Adipocyte (in vitro differentiated cells): ENCODE measurements at places on chromosomes 3 and 15.

- DNase-seq = peak; percentile 27
Measured at GRCh38 chr3:186067360-186068242, 41.3 kb downstream of the ETV5 start.

- no peak for DNase-seq
Measured at GRCh38 chr3:13714251-13714916, 165.5 kb downstream of the FBLN2 start.

GRCh38 chr3:193564012-193564411 lies 9.3 kb upstream of the ATP13A4 start:
- no peak for DNase-seq

DNA sequence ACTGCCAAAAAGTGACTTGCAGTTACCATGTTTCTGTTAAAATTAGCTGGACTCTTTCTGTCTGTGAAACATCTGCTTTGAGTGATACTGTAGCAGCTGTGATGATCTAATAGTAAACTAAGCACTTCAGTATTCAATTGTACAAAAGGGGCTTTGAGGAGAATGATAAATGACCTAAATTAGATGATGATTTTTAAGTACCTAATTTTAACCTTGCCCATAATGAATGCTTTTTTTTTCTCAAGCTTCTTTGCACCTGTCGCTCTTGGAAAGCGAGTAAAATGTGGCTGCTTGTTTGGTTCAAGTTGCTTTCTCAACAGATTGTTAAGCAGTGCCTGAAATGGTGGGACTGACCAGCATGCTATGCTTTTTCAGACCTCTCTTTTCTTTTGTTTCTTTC lies 752.3 kb downstream of the EPHA3 start:
- no peak for DNase-seq

DNA sequence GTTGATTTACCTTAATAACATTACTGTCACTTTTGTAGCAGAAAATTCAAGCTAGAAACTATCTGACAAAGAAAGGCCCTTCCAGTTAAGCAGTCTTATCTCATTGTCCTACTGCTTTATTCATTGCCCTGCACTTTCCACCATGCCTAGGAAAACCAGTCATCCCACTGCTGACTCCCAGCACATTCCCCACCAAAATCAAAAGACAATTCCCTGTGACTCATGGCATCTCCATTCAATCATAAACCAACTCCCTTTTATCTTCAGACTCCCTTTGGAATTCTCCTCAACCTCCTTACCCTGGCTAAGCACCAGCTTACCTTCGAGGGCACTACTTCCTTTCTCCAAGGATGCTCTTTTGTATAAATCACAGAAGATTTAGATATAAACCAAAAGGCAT lies 184.3 kb downstream of the PLCH1 start:
- DNase-seq = no peak

DNA sequence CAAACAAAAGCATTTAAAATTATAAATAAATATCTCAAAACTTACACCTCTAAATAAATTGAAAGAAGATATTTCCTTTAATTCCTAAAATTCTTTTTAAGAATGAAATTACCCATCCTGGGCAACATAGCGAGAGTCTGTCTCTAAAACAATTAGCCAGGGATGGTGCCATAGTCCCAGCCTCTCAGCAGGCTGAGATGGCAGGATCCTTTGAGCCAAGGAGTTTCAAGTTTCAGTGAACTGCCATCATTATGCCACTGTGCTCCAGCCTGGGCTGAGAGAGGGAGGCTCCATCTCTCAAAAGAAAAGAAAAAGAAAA lies 25.4 kb downstream of the AADAC start:
- no peak for DNase-seq

DNA sequence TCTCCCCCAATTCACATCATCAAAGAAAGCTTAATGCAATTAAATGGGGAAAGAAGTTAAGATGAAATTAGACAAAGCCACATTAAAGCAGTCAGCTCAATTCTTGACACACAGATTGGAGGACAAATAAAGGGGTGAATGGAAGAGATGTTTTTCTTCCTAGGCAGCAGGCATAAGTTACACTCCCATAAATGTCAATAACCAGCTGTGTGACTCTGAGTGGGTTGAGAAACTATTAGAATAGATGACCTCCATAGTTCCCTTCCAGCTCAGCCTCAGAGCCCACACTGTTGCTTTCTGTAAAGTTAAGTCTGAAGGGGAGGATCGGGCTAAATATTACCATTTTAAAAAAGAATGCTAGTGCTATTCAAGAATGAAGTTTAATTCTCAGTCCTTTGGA lies 71.0 kb downstream of the THBS1 start:
- no peak for DNase-seq

- peak; percentile 93 for DNase-seq
Measured at GRCh38 chr15:72339777-72340177, 19.8 kb upstream of the CELF6 start.

GRCh38 chr3:109339714-109340648 lies 2.6 kb upstream of the DPPA4 start:
- no peak for DNase-seq

DNA sequence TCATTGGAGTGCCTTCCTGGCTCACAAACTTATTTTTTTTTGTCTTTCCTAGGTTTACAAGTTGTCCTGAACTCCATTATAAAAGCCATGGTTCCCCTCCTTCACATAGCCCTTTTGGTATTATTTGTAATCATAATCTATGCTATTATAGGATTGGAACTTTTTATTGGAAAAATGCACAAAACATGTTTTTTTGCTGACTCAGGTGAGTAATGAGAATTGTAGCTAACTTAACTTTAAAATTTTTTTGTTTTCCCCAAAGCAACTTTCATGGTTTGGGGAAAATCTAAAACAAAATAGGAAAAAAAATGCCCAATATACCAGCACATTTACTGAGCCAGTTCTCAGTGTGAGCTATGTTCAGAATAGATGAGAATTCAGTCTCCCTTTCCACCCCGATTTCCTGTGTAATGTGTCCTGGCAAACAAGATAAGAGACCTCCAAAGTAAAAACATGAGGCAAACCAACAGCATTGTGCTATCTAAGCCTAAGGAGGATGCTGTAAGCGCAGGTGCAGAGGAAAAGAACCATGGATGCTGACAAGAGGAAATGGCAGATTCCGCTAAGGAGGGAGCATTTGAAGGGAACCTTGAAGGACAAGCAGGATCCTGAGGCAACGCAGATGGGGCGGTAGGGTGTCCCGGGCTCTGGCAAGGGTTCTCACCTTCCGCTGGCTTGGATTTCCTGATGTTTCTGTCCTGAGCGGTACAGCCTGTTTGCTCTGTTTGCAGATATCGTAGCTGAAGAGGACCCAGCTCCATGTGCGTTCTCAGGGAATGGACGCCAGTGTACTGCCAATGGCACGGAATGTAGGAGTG lies 171.4 kb downstream of the CACNA1D start:
- no peak for DNase-seq

DNA sequence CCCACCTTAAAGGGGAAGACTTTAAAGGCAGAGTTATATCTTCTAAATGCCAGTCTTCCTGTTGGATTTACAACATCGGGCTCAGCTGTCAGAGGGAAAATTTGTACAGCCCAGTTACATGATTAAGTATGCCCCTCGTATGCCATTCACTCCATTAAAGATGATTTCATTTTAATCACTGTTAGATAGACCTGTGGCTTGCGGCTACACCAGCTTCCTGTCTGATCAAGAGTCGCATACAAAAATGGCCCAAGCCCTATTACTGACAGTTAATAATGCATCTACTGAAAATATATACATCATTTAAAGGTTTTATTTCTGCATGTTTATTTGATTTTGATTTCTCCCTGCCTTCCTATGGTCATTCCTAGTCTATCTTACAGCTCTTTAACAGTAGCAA lies 7.1 kb downstream of the EIF4E3 start:
- DNase-seq = no peak

DNA sequence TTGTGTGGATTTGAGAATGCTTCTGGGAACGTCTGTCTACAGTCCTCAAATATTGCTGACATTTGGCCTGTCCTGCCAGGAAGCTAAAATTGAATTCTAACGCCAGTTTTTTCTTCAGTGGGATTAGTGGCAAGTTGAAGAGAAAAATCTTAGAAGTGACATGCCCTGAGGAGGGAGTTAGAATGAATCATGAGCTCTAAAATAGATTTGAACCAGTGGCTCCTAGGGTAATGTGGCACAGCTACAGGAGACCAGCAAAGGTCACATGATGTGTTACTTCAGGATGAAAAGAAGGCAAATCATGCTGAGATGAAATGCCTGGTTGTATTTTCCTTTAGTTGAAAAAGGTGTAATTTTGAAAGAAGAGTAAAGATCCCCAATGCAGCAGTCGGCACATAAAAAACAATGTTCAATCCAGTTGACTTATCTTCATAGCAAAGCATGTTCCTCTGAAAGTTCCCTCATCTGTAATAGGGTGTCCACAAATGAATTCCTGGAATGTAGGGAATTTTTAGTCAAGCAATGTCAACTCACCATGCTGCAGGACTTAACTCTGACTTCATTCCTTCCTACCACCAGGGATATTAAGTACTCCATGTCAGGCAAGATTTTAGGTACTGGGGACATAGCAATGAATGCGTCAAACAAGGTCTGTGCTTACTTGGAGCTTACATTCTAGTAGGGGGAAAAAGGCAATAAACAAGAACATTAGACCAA lies 171.6 kb downstream of the CADPS start:
- no peak for DNase-seq

DNA sequence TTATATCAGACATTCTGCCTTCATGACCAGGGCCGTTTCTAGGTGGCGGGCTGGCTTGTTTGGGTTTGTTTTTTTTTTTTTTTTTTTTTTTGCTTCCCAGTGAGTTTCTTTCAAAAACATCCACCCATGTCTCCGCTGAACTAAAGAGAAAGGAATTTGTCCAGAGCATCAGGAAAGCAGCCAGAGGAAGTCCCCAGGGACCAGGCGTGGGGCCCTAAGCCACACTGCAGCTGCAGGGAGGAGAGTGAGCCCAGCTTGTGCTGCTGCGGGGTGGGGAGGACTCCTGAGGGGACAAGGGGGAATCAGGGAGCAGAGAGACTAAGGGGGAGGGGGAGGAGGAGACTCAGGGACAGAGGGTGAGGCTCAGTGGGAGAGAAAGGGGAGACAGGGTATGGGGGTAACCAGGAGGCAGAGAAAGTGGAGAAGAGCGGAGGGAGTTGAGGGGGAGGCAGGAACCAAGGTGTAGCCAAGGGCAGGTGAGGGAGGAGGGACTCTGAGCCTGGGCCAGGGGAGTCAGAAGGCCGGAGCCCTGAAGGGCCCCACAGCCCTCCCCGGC lies 49.5 kb downstream of the CYP11A1 start:
- DNase-seq = peak; percentile 97

GRCh38 chr15:98561169-98561941 lies 87.0 kb upstream of the IGF1R start:
- no peak for DNase-seq

GRCh38 chr15:61857169-61857829 lies 202.9 kb downstream of the VPS13C start:
- DNase-seq = no peak

DNA sequence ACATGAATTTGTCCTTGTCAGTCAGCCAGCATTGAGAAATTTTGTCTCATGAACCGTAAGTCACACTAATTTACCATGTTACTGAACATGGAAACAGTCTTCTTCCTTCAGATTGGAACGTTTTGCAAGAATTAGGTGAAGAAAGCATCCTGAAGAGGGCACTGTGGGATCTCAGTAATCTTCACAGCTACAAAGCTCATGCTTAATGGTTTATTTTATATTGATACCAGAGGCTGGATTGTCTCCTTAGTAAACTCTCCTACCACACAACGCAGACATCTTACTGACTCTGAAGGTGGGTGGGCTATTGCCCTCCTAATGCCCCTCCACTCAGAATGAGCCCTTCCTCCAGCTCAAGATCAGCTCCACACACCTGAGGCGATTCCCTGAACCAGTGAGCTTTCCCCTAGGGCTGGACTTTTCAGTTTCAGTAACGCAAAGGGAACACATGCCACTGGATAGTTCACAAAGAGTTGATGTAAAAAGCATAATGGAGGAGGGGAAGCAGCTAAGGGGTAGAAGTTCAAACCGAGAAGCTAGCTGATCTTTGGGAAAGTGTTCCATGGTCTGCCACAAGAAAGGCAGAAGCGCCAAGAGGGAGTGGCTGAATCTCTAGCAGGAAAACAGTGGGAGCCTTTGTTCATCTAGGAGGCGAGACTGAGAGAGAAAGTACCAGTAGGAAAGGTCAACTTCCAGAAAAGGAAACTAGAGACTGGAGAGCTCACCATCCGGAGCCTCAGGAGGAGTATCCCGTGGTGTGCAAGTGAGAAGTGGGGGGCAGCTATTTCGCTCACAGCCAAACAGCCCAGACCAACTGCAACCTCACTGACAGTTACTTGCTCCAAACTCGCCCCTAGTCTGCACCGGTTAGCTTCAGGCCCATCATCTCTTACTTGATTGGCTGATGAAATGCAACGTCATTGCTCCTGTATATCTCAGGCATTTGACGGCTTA lies at the start of gene SLC9C1:
SLC9C1 (minus strand) TSS at position 849 of the 954 bp plus-strand sequence. CDS start 7,425 bp downstream, outside the sequence.
- DNase-seq = peak; percentile 87

GRCh38 chr3:128665362-128666021 lies 14.9 kb upstream of the RPN1 start:
- DNase-seq = no peak

DNA sequence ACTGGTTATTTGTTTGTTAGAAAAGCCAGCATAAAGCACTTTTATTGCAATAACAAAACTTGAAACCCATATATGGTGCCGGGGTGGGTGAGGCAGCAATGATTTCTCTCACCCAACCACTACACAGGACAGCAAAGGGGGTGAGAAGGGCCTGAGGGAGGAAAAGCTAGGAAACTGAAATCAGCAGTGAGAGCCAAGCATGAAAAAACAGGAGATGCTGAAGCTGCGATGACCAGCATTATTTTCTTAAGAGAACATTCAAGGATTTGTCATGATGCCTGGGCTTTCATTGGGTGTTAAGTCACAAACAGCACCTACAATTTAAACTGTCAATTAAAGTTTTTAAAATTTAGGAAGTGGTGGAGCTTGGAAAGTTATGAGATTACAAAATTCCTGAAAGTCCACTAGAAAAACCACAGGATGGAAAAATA lies 11.9 kb upstream of the TM4SF4 start:
- peak; percentile 66 for DNase-seq

- DNase-seq = peak; percentile 54
Measured at GRCh38 chr3:113695431-113695785, 1.0 kb downstream of the USF3 start.

GRCh38 chr3:111907151-111907550 lies 48.1 kb downstream of the PHLDB2 start:
- no peak for DNase-seq

DNA sequence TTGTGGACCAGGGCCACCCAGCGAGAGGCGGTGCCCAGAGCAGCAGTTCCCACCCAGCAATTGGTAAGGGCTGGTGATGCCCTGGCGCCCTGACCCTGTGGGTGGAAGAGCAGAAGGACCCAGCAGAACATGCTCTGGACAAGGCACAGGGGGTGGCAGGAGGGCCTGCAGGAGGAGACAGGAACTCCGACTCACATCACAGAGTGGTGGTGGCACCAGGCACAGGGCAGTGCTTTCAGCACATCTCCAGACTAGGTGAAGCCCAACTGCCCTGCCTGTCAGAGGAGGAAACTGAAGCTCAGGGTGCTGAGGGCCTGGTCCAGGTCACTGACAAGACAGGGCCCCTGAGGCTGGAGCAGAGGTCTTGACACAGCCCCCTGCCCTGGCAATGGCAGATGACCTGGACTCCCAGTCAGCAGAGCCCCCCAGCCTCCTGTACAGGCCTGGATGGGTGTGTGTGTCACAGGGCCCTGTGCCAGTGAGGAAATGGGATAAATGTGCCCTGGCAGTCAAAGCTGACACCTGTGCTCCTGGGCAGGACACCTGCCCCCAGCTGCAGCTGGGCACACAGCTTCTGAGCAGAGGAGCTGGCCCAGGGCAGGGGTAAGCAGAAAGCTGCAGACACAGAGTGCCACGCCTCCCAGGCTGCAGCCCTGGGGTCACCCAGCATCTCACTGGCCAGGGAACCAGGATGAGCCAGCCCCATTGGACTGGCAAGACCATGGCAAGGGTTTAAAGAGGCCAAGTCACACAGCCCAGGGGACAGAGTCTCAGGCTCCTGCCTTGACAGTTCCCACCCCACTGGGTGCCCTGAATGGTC lies 11.4 kb downstream of the KLF15 start:
- no peak for DNase-seq
